ENCODE measurements at places on chromosomes 11 and 22.

DNA sequence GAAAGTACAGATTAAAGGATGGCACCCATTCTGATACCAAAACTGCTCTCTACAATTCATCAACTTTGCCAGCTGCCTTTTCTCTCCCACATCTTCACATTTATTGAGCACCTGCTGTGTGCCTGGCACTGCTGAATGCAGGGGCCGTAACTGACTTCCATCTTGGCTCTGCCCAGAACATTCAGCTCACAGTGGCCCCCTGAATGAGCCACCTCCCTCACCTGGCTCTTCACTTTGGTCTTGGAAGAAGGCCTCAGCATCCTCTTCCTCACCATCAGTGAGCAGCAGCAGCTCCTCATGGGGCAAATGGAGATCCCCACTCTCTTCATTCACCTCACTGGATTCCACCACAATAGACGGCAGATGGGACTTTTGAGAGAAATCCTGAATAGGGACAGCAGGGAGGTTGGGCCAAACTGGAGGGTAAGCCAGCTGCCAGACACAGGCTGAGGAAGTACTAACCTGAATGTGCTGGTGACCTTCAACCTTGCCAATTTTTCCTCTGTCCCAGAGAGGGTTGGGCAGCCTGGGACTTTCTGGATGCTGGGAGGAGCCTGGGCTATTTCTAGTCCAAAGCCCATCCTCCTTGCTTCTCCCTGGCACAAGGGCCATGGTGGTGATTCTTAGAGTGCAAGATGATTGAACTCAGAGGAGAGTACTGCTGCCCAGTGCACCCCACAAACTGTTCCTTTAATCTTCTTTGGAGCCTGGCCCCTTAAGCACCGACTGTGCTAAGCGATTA is 1.9 kb upstream of the UQCC3 start:
- DNase-seq: no peak

DNA sequence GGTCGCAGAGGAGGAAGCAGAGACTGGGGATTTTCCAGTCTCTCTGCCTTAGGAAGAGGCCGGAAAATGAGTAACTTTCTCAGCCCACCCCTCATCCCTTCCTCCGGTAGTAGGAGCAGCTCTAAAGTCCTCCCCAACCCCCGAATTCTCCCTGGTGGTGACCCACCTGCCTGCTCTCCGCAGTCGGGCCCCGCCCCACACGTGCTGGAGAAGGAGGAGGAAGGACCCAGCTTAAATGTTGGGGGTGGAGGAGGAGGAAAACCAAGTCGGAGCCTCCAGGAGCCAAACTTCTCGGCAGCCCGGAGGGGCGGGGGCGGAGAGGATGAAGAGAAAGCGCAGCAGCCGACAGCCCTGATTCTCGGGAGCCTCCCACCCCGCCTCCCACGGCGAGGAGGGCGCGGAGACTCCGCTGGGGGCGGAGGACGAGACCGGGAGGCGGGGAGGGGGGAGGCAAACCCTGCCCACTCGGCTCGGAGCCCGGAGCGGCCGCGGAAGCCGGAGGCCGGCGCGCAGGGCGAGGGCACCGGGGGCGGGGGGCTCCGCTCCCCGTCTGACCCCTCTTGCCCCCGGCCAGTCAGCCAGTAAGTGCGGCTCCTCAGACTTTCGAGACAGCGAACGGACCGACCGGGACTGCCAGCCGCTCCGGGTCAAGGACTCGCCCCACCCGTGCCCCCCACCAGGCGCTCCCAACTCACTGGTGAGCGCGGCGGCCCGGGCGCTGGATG is at the start of gene TPBGL:
TSS of gene TPBGL (plus strand) at position 464 of the 725 bp plus-strand sequence. CDS start 276 bp downstream, outside the sequence.
- DNase-seq: no peak

DNA sequence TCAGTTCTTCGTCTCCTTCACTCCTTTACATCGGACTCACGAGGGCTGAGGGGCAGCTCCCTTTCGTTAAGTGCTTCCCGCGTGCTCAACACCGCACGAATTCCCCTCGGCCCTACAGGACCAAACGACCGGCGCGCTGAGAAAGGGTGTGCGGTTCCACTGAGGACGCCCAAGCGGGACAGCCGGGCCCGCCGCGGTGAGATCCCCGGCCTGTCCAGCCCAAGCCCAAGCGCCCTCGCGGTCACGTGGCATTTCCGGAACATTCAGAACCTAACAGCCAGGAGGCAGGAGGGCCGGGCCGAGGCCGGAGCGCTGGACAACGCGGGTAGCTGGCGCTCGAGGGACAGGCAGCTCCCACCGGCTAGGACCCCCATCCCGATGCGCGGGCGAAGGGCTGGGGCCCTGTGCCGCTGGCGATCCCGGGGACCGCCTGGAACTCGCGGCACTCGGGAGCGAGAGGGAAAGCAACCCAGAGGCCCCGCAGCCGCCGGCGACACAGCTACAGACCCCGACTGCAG is 737 bp upstream of the STIP1 start:
- DNase-seq: no peak

DNA sequence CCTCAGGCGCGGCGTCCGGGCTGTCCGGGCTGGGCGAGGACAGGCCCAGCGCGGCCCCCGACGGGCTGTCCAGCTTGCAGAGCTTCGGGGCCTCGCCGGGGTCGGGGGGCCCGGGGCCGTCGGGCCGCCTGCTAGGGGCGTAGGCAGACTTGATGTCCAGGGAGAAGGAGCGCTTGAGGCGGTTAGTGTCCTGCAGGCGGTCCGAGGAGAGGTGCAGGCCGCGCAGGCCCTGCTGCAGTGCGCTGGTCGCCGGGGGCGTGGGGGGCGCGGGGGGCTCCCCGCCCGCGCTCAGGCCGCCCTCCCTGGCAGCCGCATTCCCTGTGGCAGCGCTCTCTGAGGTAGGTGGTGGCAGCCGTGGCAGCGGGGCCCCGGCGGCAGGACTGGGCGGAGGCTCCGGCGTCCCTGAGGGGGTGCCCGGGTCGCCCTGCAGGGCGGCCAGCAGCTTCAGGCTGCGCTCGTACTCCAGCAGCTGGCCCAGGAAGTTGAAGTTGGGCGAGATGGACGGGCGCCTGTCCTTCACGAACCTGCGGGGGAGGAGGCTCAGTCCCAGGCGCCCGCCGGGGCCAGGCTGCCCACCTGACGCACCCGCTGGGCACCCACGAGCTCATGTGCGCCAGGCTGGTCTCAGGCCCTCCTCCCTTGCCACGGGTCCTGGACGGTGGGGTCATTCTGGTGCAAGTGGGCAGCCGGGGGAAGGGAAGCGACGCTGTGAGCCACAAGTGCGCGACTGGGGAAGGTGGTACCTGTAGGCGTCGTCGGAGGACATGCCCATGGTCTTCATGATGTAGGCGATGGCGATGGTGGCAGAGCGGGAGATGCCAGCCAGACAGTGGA is 14.8 kb downstream of the DUSP8 start:
- DNase-seq: no peak

- DNase-seq: no peak
Measured at GRCh38 chr11:95296621-95297025, 65.6 kb upstream of the SESN3 start.
